ENCODE measurements at places on chromosomes 2 and 18. TPM values are rescaled to one million over a fixed set of nuclear protein-coding genes. Genes with fewer than 3 reads are reported as not detected.
A peak's percentile ranks its signal among the peaks of the same experiment; 100 is the strongest.

GRCh38 chr2:106178716-106179115 is 15.4 kb downstream of the UXS1 start:
- H3K27ac ChIP-seq: no peak overlapping the region
- H3K27me3 ChIP-seq: no peaks in the 10 kb centered on the region
- H3K36me3 ChIP-seq: no peaks in the 10 kb centered on the region
- no peak for DNase-seq

DNA sequence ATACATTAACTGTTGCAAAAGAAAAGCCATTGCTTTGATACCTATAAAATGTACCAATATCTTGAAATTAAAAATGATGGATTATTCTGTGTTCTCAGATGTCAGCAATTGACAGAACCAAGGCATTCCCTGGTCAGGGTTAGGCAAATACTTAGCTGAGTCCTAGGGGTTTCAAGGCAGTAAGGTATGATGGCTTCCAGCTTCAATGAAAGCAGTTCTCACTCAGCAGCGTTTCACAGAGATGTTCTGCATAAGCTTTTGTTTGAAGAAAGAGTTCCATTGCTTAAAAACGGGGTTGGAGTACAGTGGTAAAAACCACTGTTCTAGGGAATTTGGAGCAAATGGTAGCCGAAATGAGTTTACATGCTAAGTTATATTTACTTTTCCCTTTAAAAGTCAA is 17.0 kb upstream of the KANSL1L start:
- no peaks in the 10 kb centered on the region for H3K27me3 ChIP-seq
- H3K36me3 ChIP-seq: no peaks in the 10 kb centered on the region
- DNase-seq: no peak
- H3K27ac ChIP-seq: no peak overlapping the region

EIF2B4 gene
- 34.1 TPM for total RNA-seq

GRCh38 chr2:128501700-128502099 is 183.0 kb upstream of the HS6ST1 start:
- no peaks in the 10 kb centered on the region for H3K27me3 ChIP-seq
- no peak for DNase-seq
- H3K27ac ChIP-seq: peak overlapping the region; percentile 51
- H3K36me3 ChIP-seq: no peaks in the 10 kb centered on the region
- H3K4me3 ChIP-seq: no peak overlapping the region
- H3K4me1 ChIP-seq: peaks cover 45% of the 10 kb centered on the region

- H3K4me3 ChIP-seq: no peak overlapping the region
- no peak for DNase-seq
- no peaks in the 10 kb centered on the region for H3K36me3 ChIP-seq
- H3K27ac ChIP-seq: no peak overlapping the region
- H3K27me3 ChIP-seq: peaks cover 13% of the 10 kb centered on the region
Observed at GRCh38 chr2:1802046-1802445, 57.7 kb upstream of the PXDN start.

CNRIP1 gene
- total RNA-seq: 8.0 TPM

DNA sequence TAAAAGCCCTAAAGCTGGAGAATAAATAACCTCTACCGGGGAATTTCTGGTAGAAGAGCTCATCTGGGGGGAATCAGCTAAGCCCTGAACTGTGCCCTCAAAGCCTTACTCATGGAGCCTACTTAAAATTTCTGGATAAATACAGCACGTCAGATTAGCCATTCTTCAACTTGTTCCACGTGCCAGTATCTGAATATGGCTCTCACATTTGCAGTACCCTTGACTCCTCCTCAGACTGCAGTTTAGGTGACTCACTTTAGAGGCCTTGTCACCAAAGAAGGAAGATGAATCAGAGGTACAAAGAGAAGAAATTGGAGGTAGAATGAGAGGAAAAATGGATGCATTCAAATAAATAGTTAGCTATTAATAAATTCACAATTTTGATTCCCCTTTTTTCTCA is 34.6 kb upstream of the POTEC start:
- no peaks in the 10 kb centered on the region for H3K4me1 ChIP-seq
- no peaks in the 10 kb centered on the region for H3K27me3 ChIP-seq
- no peak for DNase-seq
- no peak overlapping the region for H3K27ac ChIP-seq

- no peak overlapping the region for H3K27ac ChIP-seq
- no peaks in the 10 kb centered on the region for H3K4me1 ChIP-seq
- no peaks in the 10 kb centered on the region for H3K27me3 ChIP-seq
- H3K4me3 ChIP-seq: no peak overlapping the region
- no peaks in the 10 kb centered on the region for H3K36me3 ChIP-seq
Observed at GRCh38 chr18:41034413-41034812, 920.6 kb upstream of the PIK3C3 start.

FSHR gene
- not detected for total RNA-seq

GRCh38 chr2:208099682-208100470 is 24.4 kb downstream of the CRYGD start:
- DNase-seq: no peak
- H3K27ac ChIP-seq: no peak overlapping the region
- H3K36me3 ChIP-seq: no peaks in the 10 kb centered on the region

GRCh38 chr18:9549405-9549804 is 65.0 kb downstream of the PPP4R1 start:
- H3K4me1 ChIP-seq: no peaks in the 10 kb centered on the region
- H3K36me3 ChIP-seq: peaks cover 98% of the 10 kb centered on the region
- no peaks in the 10 kb centered on the region for H3K27me3 ChIP-seq

GNAL gene
- 1.1 TPM for total RNA-seq

GRCh38 chr2:72115110-72116080 is 32.3 kb downstream of the CYP26B1 start:
- H3K4me1 ChIP-seq: no peaks in the 10 kb centered on the region
- H3K4me3 ChIP-seq: no peak overlapping the region
- H3K36me3 ChIP-seq: no peaks in the 10 kb centered on the region
- no peak overlapping the region for H3K27ac ChIP-seq
- H3K27me3 ChIP-seq: peaks cover 30% of the 10 kb centered on the region

VWC2L gene
- not detected for total RNA-seq

DNA sequence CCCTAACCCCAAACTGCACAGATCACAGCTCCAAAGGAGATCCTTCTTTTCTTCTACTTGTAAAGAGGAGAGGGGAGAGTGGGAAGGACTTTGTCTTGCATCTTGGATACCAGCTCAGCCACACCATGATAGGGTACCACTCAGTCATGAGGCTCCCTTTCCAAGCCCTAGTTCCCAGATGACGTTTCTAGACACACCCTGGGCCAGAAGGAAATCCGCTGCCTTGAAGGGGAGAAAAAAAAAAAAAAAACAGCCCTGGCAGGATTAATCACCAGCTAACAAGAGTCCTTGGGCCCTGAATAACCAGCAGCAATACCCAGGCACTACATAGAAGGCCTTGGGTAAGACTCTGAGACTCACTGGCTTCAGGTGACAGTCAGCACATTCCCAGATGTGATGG is 36.9 kb downstream of the ST8SIA3 start:
- no peak overlapping the region for H3K27ac ChIP-seq
- H3K27me3 ChIP-seq: peaks cover 55% of the 10 kb centered on the region
- no peak overlapping the region for H3K4me3 ChIP-seq
- H3K4me1 ChIP-seq: no peaks in the 10 kb centered on the region
- no peaks in the 10 kb centered on the region for H3K36me3 ChIP-seq
- no peak for DNase-seq

DNA sequence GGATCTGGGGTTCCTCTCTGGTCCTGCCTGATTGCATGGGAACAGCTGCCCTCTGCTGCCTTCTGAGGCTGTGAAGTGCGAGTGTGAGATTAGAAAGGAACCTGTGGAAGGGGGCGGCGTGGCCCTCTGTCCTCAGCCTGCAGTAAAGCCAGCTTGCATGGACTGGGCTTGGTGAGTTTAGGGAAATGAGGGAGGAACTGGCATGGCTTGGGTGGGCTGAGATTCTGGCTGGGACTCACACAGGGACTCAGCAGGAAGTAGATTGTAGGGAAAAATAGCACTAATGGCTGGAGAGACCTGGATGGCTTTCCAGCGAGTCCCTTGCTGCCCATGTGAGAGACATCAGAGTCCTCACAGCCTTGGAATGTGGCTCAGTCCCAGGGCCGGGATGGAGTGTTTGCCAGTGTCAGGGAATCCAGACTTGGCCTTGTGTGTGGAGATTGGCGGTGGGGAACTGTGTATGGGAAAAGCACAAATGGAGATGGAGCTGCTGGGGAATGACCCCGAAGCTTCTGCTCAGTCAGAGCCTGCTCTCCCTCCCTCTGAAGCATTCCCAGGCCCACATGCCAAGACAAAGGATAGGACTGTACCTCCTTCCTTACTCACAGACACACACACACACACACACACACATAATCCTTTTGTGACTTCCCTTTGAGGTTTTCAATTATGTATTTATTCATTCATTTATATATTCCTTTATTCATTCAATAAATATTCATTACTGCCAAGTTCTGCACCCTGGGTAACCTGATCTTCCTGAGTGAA is 115.4 kb downstream of the ACAA2 start:
- H3K27ac ChIP-seq: no peak overlapping the region
- DNase-seq: peak; percentile 27
- H3K27me3 ChIP-seq: peaks cover 6% of the 10 kb centered on the region
- peaks cover 11% of the 10 kb centered on the region for H3K4me1 ChIP-seq

GRCh38 chr2:223884399-223884798 is 47.0 kb upstream of the AP1S3 start:
- H3K36me3 ChIP-seq: peaks cover 69% of the 10 kb centered on the region
- no peak overlapping the region for H3K4me3 ChIP-seq
- no peak overlapping the region for H3K27ac ChIP-seq
- H3K4me1 ChIP-seq: no peaks in the 10 kb centered on the region

DNA sequence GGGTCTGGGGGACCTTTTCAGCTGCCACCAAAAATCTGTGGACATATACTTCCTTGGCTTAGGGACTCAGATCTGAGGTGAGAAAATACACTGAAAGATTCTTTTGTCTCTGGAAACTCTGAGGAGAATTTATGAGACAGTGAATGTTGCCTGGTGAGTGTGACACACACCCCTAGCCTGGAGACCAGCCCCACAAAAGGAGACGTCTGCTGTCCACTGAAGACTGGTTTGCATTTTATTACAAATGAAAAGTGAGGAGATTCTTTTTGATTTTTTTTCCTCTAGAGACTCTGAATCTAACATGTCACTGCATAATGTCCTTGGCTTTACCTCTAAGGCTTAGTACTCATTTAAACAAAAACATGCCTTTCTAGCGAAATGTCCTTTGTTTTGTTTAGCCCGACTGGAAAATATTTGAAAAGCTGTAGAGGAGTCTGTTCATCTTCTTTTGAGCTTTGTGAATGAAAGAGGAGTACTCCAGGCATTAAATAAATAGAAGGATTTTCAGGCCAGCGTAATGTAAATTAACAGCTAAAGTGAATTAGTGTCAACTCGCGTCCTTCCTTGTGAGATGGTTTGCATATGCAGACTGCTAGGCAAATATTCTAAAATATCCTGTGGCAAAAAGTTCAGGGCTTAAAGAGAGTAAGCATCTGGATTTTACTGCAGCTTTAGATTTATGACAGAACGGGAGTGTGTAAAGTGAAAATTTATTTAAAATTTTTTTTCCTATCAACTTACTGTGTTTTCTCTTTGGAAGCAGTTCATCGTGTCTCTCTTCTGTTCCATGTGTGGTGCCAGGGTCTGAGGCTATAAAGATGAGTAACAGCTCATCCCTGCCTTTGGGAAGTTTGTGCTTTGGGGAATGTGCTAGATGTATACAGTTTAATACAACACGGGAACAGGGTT is 125.4 kb downstream of the VWA3B start:
- no peak overlapping the region for H3K27ac ChIP-seq
- H3K27me3 ChIP-seq: peaks cover 17% of the 10 kb centered on the region
- no peak overlapping the region for H3K4me3 ChIP-seq
- no peaks in the 10 kb centered on the region for H3K36me3 ChIP-seq
- DNase-seq: no peak

RNF144A gene
- total RNA-seq: 17.9 TPM

- DNase-seq: no peak
- H3K4me3 ChIP-seq: no peak overlapping the region
- H3K4me1 ChIP-seq: no peaks in the 10 kb centered on the region
- no peak overlapping the region for H3K27ac ChIP-seq
- H3K27me3 ChIP-seq: peaks cover 37% of the 10 kb centered on the region
Observed at GRCh38 chr18:50749421-50749820, 70.4 kb downstream of the MRO start.

DNA sequence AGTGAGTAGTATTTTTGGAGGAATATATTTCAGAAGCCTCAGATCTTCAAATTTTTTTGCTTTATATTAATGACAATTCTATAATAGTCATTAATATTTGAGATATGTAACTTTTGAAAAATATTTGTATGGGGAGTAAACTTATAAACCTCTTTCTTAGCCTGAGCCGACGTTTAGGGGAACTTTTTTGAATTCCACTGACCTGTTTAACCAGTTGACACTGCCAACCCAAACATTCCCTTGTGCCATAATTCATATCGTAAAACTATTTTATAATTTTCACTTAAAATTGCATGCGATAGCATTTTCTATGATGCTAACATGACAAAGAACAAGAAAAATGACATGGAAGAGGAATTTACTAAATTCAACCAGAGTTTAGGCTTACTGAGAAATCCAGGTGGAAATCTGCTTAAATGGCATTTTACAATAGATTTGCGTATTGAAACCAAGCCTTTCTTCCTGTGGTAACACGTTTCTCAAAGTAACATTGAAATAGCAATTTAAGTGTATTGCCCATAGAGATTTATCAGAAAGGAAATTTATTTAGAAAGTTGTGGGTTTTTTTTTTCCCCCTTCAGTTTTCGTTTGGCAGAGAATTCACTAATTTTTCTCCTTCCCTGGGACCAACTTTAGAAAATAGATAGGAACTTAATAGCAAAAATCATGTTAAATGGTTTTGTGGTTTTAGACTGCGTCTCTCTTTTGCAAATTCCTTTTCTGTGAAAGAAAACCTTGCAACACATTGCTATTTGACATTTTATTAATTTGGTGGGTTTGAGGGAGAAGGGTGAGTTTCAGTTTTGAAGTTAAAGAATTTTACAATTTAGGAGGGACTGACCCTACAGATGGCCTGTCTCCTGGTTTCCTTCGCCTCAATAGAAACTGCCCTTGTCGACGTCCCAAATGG is 77.4 kb downstream of the TANC1 start:
- H3K27ac ChIP-seq: peak overlapping the region; percentile 64
- H3K4me3 ChIP-seq: no peak overlapping the region
- peaks cover 10% of the 10 kb centered on the region for H3K36me3 ChIP-seq
- DNase-seq: no peak
- no peaks in the 10 kb centered on the region for H3K27me3 ChIP-seq
- peaks cover 100% of the 10 kb centered on the region for H3K4me1 ChIP-seq

DNA sequence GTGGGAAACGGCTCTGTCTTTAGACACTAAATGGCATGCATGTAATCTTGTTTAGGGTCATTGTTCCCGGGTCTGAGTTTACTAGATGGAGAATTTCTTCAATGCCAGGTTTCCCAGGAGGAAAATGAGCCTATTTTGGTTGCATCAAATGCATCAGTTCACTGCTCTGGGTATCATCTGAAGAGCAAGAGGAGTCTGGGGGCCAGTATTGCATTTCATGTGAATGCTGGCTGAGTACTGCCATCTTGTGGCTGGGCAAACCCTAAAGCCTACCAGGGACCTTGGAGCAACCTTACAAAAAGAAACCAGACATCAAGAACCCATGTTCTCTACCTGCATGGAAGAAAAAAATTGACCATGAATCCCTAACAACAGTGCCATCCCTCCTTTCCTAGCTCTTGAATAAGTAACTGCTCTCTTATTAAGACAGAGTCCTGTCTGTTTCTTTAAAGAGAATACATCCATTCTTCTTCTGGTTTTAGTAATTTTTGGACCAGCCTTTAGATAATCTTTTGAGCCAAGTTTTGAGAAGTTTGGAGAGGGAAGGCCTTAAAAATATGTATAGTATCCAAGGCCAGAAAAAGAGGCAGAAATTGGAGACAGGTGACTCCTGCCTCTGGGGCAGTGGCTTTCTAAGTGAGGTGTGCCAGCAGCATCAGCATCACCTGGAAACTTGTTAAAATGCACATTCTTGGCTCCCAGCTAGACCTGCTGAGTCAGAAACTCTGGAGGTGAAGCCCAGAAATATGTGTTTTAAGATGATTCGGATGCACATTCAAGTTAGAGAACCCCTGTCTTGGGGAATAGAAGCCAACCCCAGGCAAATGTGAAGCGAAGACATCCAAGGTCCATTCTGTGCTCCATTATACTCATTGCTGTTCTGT is 261.0 kb upstream of the CXCR4 start:
- no peak overlapping the region for H3K27ac ChIP-seq
- H3K36me3 ChIP-seq: no peaks in the 10 kb centered on the region

COBLL1 gene
- 15.3 TPM for total RNA-seq
